A172 (cell line): ENCODE measurements at places on chromosomes 4 and X. TPM values are rescaled to one million over a fixed set of nuclear protein-coding genes. Genes with fewer than 3 reads are reported as not detected.

Gene ATP2B3
- total RNA-seq = not detected in 2 replicates

DNA sequence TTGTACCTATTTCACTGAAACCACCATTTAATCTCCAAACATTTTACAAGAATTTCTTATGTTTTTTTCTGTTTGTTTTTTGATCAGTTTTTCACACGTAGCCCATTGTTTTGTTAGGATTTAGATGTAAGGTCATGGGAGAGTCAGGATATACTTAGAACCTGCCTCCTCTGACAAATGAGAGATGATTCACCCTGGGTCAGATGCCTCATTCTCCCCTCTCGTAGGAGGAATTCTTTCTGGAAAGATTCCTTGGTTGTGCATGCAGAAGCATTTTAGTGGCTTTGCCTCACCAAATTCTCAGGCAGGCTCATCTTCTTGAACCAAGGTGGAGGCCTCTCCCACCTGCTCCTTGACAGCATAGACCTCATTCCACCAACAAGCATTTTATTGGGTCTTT lies 599.3 kb downstream of the SPRY1 start:
- peak; percentile 62 for DNase-seq

- DNase-seq = peak; percentile 46
Measured at GRCh38 chrX:10507181-10507580, 113.2 kb downstream of the MID1 start.

- DNase-seq = no peak
Measured at GRCh38 chr4:145988628-145989027, 50.0 kb upstream of the ZNF827 start.
